ENCODE measurements at places on chromosomes 2 and 18. TPM values are rescaled to one million over a fixed set of nuclear protein-coding genes. Genes with fewer than 3 reads are reported as not detected.

DNA sequence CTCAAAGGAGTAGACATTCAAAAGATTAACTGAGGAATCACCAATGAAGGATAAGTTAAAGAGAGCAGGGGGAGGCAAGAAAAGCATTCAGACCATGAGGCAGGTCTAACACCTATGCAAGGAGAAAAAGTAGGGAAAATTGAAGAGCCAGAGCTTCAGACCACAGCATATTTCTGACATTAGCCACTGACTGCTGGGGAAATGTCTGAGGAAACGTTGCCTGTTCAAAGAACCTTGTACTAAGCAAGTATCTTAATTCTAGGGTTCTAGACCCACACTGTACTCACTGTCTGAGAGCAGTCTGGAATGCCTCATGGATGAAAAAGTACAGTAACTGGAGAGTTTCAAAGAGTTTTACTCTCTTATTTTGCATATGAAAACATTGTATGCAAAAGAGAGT lies 39.5 kb upstream of the TFPI start:
- DNase-seq, result no peak

SIX2 gene
- not detected for total RNA-seq

DNA sequence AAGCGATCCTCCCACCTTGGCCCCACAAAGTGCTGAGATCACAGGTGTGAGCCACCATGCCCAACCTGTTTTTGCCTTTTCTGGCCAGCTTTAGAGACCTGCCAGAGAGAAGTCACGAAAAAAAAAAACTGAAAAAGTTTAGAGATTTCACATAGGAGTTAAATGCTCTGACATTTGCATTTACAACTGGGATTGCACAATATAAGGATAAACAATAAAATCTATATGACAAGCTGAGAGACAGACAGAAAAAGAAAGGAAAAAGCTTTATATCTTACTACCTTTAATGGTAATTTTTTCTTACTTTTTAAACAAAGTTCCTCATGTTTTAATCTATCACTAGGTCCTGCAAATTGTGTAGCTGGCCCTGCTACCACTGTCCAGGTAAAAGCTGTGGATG lies 466.5 kb downstream of the TXNL1 start:
- no peak for DNase-seq

DNA sequence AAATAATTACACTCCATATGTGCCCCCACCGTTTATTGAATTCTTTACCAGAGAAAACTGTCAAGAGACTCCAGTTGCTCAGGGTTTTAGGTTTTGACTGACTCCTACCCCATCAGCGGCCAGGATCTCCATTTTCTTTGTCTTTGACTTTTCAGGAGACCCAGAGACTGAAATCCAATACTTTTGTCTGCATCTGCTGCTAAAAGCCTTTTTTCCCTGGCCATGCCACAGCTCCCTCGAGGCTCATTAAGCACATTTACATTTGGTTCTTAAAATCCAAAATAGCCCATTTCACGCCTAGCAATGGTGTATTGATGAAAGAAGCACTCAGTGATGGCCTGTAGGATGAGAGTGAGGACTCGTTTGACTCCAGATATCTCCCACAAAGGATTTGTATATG lies 332.6 kb upstream of the ACVR2A start:
- DNase-seq, result no peak

DNA sequence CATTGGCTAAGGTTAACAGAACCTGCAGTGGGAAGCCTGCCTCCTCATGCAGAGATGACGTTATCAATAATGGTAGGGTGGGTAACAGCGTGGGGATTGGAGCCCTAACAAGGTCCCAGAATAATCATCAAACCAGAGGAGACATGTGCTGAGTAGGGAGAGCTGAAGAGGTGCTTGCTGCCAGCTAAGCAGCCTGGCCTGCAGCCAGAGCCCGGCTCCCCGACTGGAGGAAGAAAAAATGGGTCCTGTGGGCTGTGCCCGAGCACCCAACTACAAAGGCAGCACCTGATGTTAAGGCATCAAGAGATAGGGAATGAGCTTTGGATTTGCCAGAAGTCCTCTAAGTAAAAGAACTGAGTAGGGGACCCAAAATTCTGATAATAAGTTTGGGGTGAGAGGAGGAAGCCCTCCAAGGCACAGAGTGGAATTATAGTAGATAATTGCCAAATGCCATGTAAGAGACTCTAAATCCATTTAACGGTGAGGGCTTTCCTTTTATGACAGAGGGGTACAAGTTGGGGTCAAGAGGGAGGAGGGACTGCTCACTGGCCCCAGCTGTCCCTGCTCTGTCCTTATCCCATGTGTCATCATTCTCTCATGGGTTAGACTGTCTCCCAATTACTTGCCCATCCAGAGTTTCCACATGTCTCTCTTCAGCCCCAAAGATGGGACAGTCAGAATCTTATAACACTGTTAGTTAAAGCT lies 156.1 kb downstream of the ANTXR1 start:
- DNase-seq, result no peak

Measured in liver (tissue), 10 donors.